Kidney epithelial cell (primary cell): ENCODE measurements at places on chromosomes 12 and 14.

DNA sequence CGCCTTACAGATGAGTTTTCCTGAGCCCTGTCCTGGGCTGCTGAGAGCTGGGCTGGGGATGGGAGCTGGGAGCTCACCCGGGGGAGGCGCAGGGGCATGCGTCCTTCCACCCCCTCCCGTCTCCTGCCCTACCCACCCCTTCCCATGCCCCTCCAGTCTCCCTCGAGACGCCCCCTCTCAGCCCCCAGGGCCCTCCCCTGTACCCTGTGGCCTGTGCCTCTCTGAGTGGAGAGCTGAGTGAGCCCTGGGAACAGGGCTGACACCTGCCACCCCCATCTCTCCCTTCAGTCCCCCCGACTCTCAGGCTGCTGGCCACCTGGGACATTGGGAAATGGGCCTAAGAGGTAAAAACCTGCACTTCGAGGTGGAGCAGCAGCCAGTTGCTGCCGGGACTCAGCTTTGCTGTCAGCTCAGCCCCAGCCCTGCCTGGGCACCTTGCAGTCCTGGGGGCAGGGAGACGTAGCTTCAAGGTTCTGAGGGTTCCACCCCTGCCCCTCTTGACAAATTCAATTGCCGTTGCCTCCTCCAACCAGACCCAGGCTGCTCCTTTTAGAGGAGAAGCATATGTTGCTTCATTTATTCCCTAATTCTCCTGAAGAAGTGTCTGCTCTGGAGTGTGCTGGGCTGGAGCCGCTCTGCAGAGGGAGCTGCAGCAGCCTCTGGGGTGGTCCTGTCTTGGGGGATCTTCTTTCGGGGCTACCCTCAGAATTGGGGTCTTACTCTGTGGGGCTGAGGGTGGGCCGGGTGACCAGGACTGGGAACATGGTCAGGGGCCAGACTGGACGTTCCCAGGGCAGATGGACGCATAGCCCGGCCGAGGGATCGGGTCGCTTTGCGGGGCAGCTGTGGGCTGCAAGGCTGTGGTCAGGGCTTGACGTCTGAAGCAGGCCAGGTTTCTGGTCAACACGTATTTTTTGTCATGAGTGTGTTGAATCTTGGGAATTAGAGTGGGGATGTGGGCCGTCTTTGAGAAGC lies 141.4 kb downstream of the ADGRD1 start:
- no peak for DNase-seq

- no peak for DNase-seq
These were observed 10.3 kb upstream of the ELK3 start for GRCh38 chr12:96183734-96184370.

GRCh38 chr14:69693801-69694729 lies 72.9 kb upstream of the SRSF5 start:
- DNase-seq = peak; percentile 45

GRCh38 chr14:100771121-100771800 lies 44.6 kb downstream of the DLK1 start:
- DNase-seq = no peak

GRCh38 chr12:128804762-128805161 lies 19.0 kb downstream of the SLC15A4 start:
- no peak for DNase-seq

DNA sequence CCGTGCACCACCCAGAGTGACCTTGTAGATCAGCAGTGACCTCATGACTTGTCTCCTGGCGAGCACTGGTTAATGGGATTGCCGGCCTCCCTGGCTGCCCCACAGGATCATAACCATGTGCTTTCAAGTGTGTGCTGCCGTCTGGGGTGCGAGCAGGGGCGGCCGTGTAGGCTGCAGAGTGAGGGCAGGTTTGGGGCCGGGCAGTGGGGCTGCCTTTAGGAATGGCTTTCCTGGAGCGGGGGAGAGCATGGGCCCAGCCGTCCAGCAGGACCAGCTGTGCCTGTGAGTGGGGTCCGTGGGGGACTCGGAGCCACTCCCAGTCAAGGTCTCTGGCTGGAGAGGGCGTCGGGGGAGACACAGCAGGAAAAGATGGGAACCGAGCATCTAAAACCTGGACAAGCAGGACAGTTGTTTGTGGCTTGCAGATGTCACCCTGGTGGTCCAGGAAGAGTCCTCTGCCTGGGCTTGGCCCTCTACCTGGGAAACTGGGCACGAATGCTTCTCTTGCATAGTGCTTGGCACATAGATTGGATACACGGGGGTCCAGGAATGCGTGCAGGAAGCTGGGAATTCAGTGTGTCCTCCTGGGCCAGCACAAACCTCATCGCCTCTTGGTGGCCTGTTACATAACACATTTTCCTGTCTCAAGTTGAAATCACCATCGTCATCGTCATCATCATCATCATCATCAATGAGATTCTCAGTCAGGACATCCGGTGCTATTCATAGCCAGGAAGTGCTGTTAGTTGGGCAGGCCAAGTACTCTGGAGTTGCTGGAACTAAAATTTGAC lies 96.0 kb downstream of the ADGRD1 start:
- no peak for DNase-seq
